ENCODE measurements at places on chromosomes 5 and 9. TPM values are rescaled to one million over a fixed set of nuclear protein-coding genes. Genes with fewer than 3 reads are reported as not detected.

The FOXD4 gene
- total RNA-seq, result 0.22 TPM

The FGD3 gene
- total RNA-seq, result 160 TPM

The UBE2R2 gene
- total RNA-seq, result 35.4 TPM

The PCDHGC4 gene
- total RNA-seq, result not detected

The SPINK5 gene
- total RNA-seq, result not detected

The SLC46A2 gene
- not detected for total RNA-seq

The SPATA31A3 gene
- total RNA-seq, result not detected

The SPOCK1 gene
- not detected for total RNA-seq

The ROR2 gene
- 0.08 TPM for total RNA-seq

The AJM1 gene
- total RNA-seq, result 6.7 TPM

The SLC25A2 gene
- total RNA-seq, result 1.3 TPM

The NR5A1 gene
- total RNA-seq, result not detected

The PRDM9 gene
- not detected for total RNA-seq

The CDKN2B-AS1 gene
- total RNA-seq, result 3.7 TPM

The CDKN2B gene
- total RNA-seq, result 1.4 TPM

The PTPN3 gene
- not detected for total RNA-seq

The QRFP gene
- not detected for total RNA-seq

The RABEPK gene
- total RNA-seq, result 12.3 TPM

The BNC2 gene
- not detected for total RNA-seq

The CD180 gene
- 0.69 TPM for total RNA-seq

The DRD1 gene
- total RNA-seq, result not detected

The PRLR gene
- not detected for total RNA-seq

The CATSPER3 gene
- 0.40 TPM for total RNA-seq

The SPINK7 gene
- total RNA-seq, result not detected

The C5orf52 gene
- total RNA-seq, result not detected

The ORM2 gene
- not detected for total RNA-seq

The PCDHA4 gene
- not detected for total RNA-seq

The GPRIN1 gene
- total RNA-seq, result 1.5 TPM

The ZNF346 gene
- 30.7 TPM for total RNA-seq

The CCNH gene
- 63.2 TPM for total RNA-seq

The SAXO1 gene
- total RNA-seq, result 0.42 TPM

The PCDHB9 gene
- total RNA-seq, result not detected

The PCDHAC1 gene
- not detected for total RNA-seq

The PLPP1 gene
- 25.9 TPM for total RNA-seq

The PELO gene
- total RNA-seq, result 24.0 TPM

The LCN15 gene
- not detected for total RNA-seq

The SLCO6A1 gene
- not detected for total RNA-seq

The TICAM2 gene
- total RNA-seq, result 1.8 TPM

The PCDHB3 gene
- total RNA-seq, result not detected

The ZNF483 gene
- 7.8 TPM for total RNA-seq

The RFX3 gene
- total RNA-seq, result 16.2 TPM

The PCDHA12 gene
- total RNA-seq, result not detected

The TRMT10B gene
- total RNA-seq, result 21.4 TPM

The LCP2 gene
- total RNA-seq, result 444 TPM

The DMRT3 gene
- not detected for total RNA-seq

The PCA3 gene
- total RNA-seq, result not detected

The ZNF169 gene
- 11.6 TPM for total RNA-seq

The INSL6 gene
- total RNA-seq, result not detected

The TRPM3 gene
- total RNA-seq, result not detected

The CCDC152 gene
- 10.3 TPM for total RNA-seq

The SLC35A4 gene
- total RNA-seq, result 80.8 TPM

The LCN12 gene
- 0.91 TPM for total RNA-seq

The IL13 gene
- 0.37 TPM for total RNA-seq

The LRRC19 gene
- not detected for total RNA-seq

The C9orf153 gene
- 0.34 TPM for total RNA-seq

The HINT2 gene
- 54.3 TPM for total RNA-seq

The TRIP13 gene
- 20.9 TPM for total RNA-seq
